Spinal cord (tissue), 10 donors: ENCODE measurements at places on chromosomes 2 and 18.
A peak's percentile ranks its signal among the peaks of the same experiment; 100 is the strongest.

GRCh38 chr2:120845277-120845676, 109.6 kb downstream of the GLI2 start:
- no peak for DNase-seq

- no peak for DNase-seq
Measured at GRCh38 chr18:80088823-80089222, 20.2 kb upstream of the ADNP2 start.

DNA sequence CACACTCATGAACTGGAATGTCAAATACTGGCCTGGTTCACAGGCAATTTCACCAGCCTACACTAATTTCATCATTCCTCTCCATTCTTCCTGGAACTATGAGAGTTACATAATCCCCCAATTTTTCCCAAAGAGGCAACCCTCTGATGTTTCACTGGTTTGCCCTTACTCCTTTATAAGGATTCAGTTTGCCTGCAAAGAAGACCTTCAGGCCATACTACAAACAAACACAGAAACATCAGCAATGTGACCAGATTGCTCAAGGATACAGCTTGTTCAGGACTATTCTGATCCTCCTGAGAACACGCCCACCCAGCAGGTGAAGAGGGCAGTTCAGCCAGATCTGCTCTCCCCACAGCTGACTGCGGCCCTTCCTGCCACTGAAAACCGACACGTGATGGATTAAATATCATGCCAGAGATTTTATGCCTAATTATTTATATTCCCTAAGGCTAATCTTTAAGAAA, 215.5 kb downstream of the ETAA1 start:
- no peak for DNase-seq

GRCh38 chr2:129923265-129924091, 56.0 kb upstream of the RAB6C start:
- DNase-seq: peak; percentile 95

GRCh38 chr2:233400341-233400740, 46.0 kb downstream of the DGKD start:
- DNase-seq: no peak

GRCh38 chr2:203867561-203868200, at the start of gene CTLA4:
TSS of gene CTLA4 (plus strand) at chr2:203867771. CDS start at chr2:203867943, 172 bp downstream.
- no peak for DNase-seq

DNA sequence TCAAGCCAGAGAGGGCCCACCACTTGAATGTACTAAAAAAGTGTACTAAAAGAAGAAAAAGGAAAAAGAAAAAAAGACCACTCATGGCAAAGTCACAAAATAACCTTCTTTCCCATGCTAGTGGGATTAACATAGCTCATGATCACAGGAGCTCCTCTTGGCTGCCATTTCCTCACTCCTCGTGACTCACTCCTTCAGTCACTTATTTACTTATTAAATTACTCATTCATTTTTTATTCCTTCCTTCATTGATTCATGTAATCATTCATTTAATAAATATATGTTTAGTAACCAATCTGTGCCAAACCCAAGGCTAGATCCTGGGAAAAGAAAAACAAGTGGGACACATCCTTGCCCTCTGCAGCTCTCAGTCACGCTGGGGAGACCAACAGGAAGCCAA, 300.5 kb downstream of the INSIG2 start:
- no peak for DNase-seq

- DNase-seq: no peak
Measured at GRCh38 chr18:54843314-54843713, 15.0 kb downstream of the RAB27B start.

GRCh38 chr2:38262069-38262871, 114.8 kb downstream of the ATL2 start:
- no peak for DNase-seq

DNA sequence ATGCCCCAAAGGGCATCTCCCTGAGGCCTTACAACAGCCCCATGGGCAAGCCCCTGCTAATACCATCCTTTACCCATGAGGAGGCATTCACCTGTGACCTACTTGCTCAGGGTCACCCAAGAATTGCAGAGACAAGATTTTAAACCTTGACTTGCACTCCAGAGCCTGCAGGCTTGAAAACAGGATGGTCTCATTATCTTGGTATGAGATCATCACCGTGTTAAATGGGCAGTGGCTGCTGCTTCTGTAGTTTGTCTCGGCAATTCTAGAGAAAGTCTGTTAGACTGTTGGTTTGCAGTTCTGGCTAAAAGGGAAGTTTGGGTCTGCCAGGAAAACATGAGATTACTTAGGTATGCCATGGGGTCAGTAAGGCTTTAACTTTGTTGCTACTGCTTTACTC, 698.9 kb downstream of the GALR1 start:
- no peak for DNase-seq

- no peak for DNase-seq
Measured at GRCh38 chr18:79928563-79928960, 22.9 kb downstream of the SLC66A2 start.

DNA sequence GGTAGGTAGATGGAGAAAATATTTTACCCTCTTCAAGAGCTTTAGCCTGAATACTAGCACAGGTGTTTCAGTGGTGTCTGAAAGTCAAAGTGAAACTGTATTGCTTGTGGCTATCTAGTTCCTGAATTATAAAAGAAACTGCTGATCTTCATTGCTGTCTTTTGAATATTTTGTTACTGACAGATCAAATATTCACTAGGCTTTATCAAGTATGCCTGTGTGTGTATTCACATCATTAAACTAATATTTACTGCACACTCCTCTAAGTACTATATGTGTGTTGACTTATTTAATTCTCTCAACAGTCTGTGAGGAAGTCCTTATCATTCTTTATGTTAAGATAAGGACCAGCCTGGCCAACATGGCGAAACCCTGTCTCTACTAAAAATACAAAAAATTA, 139.6 kb downstream of the SOCS6 start:
- DNase-seq: no peak

- no peak for DNase-seq
Measured at GRCh38 chr2:9430316-9431293, 7.2 kb downstream of the CPSF3 start.

DNA sequence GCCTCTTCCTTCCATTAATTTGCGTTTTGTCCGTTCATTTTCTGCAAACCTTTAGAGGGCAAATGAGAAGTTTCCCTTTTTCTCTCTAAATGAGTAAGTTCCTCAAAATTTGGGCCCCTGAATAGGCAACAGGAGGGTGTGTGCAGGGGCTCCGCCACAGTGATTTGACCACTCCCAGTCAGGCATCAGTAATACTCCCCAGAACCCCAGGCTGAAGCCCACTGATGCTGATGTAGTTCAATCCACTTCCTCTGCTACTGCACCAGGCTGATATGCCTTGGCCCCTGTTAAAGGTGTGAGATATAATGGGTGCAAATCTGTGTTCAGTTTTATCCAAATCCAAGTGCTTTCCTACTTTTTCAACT, 1150.0 kb downstream of the RPIA start:
- DNase-seq: no peak

DNA sequence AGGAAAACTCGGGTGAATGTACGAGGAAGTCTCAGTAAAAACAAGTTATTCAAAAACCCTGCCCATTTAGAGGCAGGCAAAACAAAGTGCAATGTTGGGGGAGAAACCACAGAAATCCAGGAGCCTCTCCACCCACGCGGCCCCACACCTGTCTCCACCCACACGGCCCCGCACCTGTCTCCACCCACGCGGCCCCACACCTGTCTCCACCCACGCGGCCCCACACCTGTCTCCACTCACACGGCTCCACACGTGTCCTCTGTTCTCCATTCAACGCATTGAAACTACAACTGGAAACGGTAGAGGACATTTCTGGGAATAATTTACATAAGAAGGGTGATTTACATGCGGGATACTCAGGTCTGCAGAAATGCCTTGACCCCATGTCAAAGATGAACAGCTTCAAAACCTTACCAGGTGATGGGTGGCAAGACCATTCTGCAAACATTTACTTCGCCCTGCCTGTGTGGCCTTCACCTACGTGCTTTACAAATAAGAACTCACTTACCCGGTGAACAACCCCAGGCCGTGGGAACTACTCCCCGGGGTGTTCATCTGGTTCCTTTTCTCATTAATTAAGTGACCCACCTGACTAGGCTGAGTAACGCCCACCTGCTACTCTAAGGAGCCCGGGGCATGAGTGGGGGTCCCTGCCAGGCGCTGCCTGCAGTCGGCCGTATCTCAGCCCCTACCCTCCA, 100.4 kb downstream of the EIPR1 start:
- no peak for DNase-seq

- no peak for DNase-seq
Measured at GRCh38 chr2:174634130-174635014, 36.8 kb upstream of the WIPF1 start.

DNA sequence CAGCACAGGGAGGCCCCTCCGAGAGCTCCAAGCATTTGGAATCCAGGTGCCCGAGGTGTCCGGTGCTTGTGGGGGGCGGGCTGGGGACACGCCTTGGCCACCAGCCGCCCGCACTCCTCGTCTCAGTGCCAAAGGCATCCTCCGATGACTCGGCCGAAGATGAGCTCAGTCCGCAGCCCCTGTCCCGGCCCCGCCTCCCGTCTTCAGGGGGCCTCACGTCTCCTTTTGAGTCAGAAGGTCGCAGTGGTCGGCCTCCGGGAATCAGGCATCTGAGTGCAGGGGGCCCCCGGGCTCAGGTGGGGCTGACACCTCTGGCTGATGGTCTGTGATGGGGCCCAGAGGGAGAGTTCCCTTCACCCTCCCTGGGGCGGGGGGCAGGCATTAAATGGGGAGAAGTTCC, 74.8 kb downstream of the NFATC1 start:
- DNase-seq: no peak

DNA sequence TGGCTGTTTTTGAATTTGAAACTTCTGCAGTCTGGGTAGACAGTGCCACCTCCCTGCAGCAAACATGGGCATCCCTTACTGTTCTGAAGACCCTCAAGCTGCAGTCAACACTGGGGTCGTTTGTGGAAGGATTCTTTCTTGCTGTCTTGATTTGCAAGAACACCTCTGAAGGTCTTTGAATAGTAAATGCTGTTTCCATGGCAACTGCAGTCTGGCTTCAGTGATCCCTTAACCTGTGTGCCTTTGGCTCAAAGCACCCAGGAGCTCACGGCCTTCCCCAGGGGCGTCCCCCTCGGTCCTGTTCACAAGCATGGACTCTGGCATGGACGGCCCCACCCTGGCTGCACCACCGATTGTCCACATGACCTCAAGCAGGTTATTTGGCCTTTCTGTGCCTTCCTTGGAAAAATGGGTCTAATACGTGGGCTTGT, 38.3 kb downstream of the LRRFIP1 start:
- no peak for DNase-seq

DNA sequence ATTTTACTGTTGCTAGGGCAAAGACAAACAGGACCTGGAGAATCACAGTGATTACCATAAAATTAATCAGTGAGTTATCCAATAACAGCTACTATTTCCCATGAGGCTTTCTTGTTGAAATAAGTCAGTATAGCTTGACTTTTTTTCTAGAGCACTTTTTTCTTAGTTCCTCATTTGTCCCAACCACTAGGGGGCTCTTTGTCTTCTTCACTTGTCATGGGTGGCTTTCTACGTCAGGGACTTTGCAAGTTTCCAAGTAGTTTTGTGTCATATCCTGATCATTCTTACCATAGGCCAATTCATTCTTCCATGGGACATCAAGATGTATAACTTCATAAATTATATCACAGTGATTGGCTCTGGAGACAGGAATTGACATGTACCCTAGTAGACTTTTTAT, 1019.6 kb upstream of the PIK3C3 start:
- DNase-seq: no peak

DNA sequence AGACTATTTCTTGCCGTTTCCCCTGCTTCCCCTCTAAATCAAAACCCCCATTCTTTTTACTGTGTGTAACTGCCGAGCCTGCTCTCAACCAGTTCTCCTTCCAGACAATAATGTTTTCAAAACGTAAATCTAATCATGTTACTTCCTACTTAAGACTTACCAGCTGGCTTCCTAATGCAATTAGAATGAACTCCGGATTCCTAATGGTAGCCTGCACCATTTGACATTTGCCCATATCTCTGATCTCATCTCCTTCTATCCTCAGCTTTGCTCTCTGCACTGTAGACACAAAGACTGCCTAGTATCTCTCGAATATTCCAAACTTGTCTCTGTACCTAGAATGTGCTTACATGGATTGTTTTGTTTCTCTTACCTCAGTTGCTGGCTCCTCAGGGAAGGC, 12.9 kb downstream of the TTL start:
- DNase-seq: no peak

DNA sequence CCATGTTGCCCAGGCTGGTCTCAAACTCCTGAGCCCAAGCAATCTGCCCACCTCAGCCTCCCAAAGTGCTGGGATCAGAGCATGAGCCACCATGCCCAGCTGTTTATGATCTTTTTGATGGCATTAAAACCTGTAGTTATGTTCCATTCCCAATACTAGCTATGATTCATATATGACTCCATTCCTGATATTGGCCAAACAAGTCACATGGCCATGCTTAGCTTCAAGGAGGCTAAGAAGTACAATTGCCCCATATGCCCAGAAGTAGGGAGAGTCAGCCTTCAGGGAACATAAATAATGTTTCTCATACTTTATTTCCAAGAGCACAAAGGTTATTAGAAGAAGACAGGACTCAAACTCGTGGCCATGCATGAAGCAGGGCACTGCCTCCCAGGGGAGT, 132.4 kb upstream of the RAB6C start:
- no peak for DNase-seq

DNA sequence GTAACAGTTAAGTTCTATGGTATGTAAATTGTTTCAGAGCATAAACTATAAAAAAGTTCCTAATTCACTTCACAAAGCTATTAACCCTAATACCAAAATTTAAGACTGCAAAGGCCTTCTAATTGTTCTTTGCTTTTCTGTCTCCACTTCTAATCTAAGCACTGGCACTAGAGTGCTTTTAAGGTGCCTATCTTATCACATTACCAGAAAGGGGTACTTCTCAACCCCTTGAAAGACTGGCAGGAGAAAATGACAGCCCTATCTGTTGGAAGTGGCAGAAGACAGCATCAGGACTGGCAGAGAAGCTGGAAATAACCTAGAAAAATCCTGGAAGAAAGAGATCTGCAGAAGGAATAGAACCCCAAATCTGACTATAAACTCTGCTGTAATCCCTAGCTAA, 10.3 kb downstream of the CNRIP1 start:
- DNase-seq: no peak

- DNase-seq: no peak
Measured at GRCh38 chr2:239688840-239689239, 288.0 kb upstream of the HDAC4 start.

- DNase-seq: no peak
Measured at GRCh38 chr18:51168026-51168742, 29.3 kb downstream of the MEX3C start.

- DNase-seq: no peak
Measured at GRCh38 chr18:3791238-3791637, 341.3 kb downstream of the TGIF1 start.
